ENCODE measurements at places on chromosomes 6 and 20.
A peak's percentile ranks its signal among the peaks of the same experiment; 100 is the strongest.

- no peak for DNase-seq
Observed at GRCh38 chr6:153001767-153002612, 519 bp downstream of the MTRF1L start.

DNA sequence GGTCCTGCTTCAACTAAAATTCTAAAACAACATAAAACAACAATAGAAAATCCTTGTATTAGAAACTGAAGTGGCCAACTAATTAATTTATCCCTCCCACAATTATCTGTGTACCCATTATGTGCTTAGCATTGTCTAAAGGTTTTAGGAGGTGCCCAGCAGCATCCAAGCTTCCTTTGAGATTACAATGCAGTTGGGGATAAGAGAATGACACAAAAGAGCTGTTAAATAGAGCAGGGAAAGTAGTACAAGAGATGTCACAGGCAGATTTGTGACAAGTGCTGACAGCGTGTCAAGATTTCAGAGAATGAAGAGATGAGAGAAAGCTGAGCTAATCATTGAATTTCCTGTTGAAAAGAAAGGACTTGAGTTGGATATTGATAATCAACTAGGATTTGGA is 204.8 kb downstream of the OTOR start:
- no peak for DNase-seq

GRCh38 chr6:125906158-125906998 is 50.2 kb upstream of the HINT3 start:
- peak; percentile 23 for DNase-seq

- DNase-seq: no peak
Observed at GRCh38 chr20:54214566-54214965, 6.7 kb downstream of the PFDN4 start.

DNA sequence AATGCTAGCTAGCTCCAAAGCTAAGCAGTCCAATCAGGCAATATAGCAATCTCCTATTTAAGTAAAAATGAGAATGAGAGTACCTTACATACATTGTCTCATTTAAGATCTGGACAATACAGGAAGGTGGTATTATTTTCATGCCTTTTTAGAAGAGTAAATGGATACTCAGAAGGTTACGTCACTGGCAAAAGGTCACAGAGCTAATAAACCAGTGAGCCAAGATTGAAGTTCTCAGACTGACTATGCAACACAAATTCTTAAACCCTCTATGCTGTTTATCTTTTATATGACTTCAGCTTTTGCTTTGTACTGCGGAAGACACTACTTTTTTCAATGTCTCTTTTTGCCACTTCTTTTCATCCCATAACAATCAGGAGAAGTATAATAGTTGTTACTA is 135.2 kb upstream of the PRL start:
- no peak for DNase-seq

- DNase-seq: peak; percentile 84
Observed at GRCh38 chr6:36302227-36302976, 32.5 kb downstream of the PNPLA1 start.

DNA sequence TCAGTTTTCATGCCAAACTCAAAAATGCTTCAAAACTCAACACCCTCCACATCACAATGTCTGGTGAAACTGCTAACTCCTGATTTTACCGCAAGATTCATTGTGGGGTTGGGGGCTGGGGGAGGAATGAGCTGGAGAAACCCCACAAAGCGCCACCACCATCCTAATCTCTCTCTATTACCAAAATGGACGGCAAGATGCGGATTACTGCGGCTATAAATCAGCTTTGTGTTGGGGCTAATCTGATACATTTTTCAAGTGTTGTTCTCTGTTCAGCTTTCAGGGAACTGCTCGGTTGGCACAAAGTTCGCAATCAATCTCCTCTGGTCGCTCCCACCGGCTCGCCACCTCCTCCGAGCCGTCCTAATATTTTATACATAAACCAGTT is 83.7 kb downstream of the TMEM242 start:
- no peak for DNase-seq

DNA sequence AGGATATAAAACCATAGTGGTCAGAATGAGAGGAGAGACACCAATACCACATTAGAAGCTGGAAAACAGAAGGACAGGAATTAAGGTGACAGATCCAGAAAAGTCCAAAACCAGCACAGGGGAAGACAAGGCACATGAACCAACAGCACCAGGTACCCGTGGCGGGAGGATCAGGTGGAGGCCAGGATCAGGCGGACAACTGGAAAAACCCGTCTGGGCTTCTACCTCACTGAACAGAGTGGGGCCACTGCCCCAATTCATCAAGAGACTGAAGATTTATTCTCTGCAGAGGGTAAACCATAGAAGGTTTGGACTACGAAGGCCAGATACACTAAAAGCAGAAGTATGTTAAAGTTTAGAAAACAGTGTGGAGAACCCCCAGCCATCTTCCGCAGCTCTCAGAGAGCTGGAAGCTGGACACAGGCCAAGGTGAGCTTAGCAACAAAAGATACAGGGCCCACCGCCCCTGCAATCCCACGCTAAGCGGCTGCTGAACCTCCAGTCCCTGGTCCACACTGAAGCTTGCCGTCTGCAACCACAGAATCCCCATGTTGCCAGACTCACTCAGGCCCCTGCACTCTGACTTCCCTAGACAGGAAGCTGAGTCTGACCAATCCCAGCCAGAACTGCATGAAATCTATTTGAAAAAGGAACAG is 29.9 kb downstream of the ABHD12 start:
- DNase-seq: no peak

DNA sequence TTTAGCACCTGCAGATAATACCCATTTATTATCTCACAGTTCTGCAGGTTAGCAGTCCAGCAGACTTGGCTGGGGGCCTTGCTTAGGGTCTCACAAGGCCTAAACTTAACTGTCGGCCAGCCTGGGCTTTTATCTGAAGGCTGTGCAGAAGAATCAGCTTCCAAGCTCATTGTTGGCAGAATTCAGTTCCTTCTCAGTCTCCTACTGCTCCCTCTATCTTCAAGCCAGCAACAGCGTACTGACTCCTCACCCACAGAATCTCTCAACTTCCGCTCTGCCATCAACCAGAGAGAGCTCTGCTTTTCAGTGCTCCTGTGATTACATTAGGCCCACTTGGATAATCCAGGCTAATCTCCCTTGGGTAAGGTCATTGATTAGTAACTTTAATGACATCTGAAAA is 30.2 kb upstream of the NHSL1 start:
- no peak for DNase-seq

DNA sequence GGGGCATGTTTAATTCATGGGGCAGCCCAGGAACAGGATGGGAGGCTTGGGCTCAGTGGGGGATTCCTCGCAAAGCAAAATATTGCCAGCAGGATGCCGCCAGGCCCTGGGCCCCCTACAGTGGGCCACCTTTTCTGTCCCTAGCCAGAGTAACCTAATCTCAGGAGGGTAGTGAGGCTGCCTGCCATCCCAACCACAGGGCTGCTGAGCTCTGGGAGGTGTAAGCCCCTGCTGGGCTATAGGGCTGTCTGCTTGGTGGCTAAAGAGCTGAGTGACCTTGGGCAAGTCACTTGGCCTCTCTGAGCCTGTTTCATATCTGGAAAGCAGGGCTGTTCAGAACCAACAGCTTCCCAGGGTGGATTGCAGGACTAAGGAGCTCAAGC is 35.7 kb upstream of the CDH22 start:
- DNase-seq: no peak

GRCh38 chr6:110472739-110473138 is 3.7 kb downstream of the SLC22A16 start:
- no peak for DNase-seq

- DNase-seq: no peak
Observed at GRCh38 chr6:54700158-54700557, 146.4 kb upstream of the FAM83B start.

- no peak for DNase-seq
Observed at GRCh38 chr6:16344756-16345155, 106.4 kb downstream of the GMPR start.

- DNase-seq: no peak
Observed at GRCh38 chr6:7893342-7893741, 17.2 kb downstream of the TXNDC5 start.

DNA sequence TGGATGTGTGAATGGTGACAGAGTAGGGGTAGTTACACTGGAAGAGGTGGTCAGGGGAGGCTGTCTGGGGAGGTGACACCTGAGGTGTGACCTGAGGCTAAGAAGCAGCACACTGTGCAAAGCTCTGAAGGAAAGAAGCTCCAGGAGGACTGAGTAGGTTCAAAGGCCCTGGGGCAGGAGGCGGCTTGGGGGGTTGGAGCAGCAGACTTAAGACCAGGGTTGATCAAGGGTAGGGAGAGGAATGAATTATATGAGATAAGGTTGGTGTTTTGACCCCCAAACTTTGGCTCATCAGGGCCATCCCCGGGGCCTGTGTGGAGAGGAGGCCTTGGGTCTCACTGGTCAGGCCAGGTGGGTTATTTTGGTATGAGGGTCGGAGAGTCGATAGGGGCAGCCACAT is 166.1 kb downstream of the GRM4 start:
- DNase-seq: no peak

- no peak for DNase-seq
Observed at GRCh38 chr6:41269716-41270115, 16.8 kb downstream of the TREM1 start.

DNA sequence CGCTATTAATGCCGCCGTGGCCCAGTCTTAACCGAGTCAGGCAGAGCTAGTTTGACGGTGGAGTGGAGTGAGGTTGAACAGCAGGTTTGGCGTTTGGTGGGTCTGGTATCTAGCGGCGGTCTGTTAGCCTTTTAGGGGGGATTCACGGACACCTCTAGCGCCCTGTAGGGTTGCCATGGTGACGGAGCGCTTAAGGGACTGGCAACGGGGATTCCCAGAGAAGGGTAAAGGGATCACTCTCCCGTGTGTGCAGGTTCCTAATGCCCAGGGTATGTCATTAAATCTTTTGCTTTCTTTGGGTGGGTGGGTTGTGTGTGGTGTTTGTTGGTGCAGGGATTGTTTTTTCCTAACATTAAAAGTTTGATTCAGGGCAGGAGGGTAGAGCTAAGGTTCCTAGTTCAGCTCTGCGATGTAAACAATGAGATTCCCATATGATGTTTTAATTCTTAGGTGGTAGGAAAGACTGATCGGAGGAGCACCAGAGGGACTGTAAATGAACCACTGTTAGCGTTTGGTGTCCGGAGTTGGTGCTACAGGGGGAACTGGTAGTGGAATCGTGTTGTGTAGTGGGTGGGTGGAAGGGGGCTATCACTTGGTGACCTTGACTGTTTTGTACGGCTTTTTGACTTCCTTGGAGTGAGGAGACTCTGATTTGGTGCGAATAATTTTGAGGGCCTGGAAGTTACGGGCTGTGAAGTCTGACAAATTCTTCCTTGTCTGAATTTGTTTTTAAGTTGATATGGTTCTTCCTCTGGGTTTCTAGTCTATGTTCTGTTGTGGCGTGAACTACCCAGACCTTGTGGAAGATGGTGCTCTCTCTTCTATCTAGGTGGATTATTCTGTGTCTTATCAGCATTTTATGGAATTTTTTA is 5.0 kb downstream of the BRD2 start:
- DNase-seq: peak; percentile 30

DNA sequence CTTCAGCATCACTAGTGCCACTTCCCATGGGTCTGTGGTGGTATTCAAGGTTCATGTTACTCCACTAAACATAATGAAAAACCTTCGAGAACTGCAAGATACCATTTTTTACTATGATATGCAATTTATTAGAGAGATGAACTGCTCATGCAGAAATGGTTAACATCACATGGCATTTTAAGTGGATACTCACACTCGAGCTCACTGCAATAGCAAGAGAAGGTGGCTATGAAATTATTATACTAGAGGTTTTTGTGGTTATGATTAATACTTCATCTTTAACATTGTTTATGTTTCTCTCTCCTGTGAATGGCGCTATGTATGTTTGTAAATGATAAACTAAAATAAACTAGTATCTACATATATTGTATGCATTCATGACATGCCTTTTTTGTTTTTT is 35.1 kb downstream of the SCAF8 start:
- no peak for DNase-seq

- no peak for DNase-seq
Observed at GRCh38 chr6:37514837-37515236, 15.1 kb upstream of the CCDC167 start.

- no peak for DNase-seq
Observed at GRCh38 chr6:15441981-15442380, 196.1 kb downstream of the JARID2 start.

GRCh38 chr20:10478205-10478604 is 43.1 kb downstream of the SLX4IP start:
- DNase-seq: no peak

GRCh38 chr20:11529047-11529446 is 388.6 kb upstream of the BTBD3 start:
- no peak for DNase-seq

GRCh38 chr20:10568032-10568431 is 105.8 kb downstream of the JAG1 start:
- DNase-seq: no peak

- DNase-seq: no peak
Observed at GRCh38 chr6:110655821-110656220, 159.4 kb downstream of the CDK19 start.

- no peak for DNase-seq
Observed at GRCh38 chr6:89073014-89073620, 7.4 kb upstream of the PNRC1 start.

DNA sequence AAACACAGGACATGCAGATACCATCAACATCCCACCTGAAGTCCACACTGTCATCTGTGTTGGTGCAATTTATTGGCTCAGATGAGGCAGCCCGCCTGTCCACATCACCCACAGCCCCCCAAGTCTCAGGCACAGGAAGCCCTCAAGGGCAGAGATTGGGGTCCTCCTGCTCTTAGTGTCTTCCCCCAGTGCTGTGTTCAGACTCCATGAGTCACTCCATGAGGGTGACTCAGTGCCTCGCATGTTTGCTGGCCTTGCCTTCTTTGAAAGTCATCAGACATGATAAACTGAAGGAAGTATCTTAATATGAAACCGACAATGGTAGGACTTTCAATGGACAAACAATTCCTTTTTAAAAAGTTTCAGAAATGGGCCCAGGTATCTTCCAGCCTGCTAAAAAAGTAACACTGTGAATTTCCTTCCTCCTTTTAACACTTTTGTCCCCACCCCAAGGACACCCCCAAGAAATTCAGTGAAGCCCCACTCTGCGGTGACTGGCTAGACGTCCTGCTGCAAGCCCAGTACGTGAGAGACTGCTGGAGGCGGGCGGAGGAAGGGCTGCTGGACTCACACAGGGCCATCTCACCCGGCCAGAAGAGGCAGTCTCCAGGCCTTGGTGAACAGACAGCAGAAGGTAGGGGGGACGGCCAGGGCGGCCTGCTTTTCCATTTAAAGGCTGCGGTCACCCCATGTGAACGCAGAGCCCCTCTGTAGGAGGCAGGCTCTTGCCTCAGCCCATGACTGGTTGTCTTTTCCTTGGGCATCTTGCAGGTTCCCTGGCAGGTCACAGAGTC is 43.0 kb upstream of the KCNK16 start:
- DNase-seq: no peak

GRCh38 chr6:138526822-138527235 is 27.5 kb upstream of the NHSL1 start:
- no peak for DNase-seq

GRCh38 chr20:11844691-11845090 is 73.0 kb upstream of the BTBD3 start:
- no peak for DNase-seq

DNA sequence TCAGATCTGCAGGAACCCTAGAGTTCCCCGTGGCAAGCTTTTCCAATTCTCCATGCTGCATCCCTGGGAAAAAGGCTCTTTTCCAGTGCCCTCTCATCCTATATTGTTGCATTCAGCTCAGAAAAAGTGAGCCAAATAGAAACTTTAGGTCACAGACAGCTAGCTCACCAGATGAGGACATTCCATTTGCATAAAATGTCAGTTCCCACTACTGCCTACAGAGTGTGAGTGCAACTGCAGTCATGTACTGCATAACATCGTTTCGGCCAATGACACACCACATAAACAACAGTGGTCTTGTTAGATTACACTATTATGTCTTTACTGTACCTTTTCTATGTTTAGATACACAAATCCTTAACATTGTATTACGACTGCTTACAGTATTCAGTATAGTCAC is 8.6 kb downstream of the HS3ST5 start:
- DNase-seq: no peak

All from stimulated activated CD8-positive, alpha-beta memory T cell treated with anti-CD3 and anti-CD28 coated beads, Interleukin-4, amount 100 ng/mL, for 24 hours (primary cell).